ENCODE measurements at places on chromosomes 1 and 21.
A peak's percentile ranks its signal among the peaks of the same experiment; 100 is the strongest.

GRCh38 chr1:85134583-85135391 is 66.0 kb downstream of the SYDE2 start:
- DNase-seq, result peak; percentile 49

DNA sequence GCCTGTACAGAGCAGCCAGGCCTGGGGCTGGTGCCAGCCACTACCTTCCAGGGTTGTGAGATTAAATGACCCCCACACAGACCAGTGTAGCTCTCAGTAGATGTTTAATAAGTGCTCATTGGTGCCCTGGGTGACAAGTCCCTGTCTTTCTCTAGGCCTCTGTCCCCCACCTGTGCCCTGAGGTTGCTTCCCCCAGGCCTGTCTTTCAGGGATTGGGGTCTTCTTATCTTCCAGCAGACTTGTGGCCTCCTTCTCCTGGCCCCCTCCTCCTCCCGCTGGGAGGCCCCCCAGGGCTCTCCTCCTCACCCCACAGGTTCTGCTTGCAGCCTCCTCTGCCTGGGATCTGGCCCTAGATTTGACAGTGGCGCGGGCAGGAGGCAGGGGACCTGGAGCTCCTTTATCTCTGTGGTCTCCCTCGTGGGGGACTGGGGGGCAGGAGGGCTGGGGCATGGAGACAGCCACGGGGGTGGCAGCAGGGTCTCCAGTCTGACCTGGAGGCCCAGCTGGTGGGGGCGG is 40.3 kb downstream of the EPHA2 start:
- DNase-seq, result no peak

- peak; percentile 44 for DNase-seq
These were observed 75.7 kb downstream of the CRB1 start for GRCh38 chr1:197343663-197344273.

- DNase-seq, result no peak
These were observed 15.8 kb downstream of the SLC41A1 start for GRCh38 chr1:205797168-205797567.

DNA sequence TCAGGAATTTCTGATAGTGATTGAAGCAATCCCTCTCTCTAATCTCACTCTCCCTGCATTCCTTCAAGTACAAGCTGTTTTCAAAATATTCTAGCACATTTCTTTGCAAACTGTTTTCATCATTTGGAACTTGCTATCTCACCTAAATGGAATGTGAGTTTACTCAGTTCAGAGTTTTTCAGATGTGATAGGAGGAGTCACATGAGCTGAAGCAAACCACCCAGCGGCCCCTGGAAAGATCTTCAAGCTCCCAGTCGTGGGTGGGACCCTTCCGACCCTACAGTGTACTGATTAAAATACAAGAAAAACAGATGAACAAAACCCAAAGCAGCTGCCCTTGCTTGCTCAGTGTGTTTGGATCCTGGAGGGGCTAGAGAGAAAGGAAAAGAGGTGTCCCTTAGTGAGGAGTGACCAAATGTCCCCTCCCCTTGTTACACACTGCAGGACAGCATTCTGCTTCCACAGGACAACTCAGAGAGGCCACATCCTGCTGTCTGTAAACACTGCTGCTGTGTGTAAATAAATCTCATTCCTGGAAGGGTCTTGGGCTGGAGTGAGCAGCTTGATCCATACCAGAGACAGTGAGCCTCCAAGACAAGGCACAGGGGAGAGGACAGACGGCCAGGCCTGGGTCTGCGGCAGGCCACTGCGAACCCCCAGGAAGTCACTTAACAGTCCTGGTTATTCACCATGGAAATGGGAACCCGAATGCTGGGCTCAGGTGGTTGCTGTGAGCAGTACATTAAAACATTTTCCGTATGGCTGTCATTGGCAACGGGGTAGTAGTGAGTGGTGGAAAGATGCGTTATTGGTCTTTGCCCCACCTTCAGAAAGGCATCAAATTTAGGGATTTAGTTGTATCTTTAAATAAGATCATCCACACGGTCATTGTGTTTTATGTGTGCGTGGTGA is 229.2 kb downstream of the RHOU start:
- peak; percentile 19 for DNase-seq

DNA sequence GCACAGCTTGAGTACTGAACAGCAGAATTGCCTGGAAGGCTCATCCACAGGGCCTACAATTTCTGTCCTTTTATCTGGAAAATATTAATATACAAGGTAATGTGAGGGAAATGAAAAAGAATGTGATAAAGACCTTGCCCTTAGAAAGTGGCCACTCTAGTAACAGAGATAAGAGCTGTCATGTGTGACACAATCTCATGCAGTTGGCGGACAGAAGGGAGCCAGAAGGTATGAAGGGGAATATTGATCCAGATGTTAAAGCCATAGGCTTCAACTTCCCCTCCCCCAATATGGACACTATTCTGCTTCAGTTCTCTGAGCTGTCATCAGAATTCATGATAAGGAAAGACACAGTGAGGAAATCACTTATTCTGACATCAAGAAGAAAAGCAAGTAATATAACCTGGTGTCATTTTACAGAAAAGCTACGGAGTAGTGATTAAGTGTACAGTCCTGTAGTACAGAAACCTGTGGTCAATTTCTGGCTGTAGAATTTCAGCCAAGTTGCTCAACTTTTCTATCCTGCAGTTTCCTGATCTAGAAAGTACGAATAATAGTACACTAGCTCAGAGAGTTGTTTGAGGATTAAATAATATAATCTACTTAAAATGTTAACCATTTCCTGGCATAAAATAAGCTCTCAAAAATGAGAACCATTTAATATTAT is 572.1 kb downstream of the DPYD start:
- no peak for DNase-seq

DNA sequence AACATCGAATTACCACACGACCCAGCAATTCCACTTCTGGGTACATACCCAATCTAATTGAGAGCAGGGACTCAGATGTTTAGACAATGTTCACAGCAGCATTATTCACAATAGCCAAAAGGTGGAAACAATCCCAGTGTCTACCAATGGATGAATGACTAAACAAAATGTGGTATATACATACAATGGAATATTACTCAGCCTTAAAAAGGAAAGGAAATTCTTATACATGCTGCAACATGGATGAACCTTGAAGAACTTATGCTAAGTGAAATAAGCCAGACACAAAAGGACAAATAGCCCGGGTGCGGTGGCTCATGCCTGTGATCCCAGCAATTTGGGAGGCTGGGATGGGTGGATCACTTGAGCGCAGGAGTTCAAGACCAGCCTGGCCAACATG is 6.9 kb downstream of the KDF1 start:
- DNase-seq, result no peak

DNA sequence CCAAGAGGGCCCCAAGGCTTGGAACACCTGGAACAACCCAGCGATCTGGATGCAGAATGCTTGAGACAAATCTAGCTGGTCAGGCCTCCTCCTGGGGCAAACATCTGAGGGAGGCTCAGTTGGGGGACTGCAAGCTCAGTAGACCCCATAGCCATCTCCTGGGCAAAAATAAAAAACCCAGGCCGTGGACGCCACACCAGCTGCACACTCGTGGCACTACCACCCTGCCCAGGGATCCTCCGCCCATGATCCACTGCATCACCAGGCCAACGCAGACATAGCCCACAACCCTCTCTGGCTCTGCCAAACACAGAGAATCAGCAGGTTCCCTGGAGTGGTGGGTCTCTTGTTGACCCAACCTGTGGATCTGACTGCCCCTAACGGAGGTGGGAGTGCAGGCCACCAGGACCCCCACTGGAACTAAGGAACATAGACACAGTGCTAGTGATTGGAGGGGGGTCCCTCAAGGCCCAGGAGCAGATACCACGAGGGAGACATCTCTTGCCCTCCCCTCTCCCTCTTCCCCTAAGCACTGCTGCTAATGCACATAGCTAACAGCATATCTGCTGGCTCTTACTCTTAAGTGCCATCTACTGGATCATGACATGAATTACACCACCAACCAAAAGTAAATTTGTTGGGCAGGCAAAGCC is 147.2 kb downstream of the CHD1L start:
- DNase-seq, result peak; percentile 78

- peak; percentile 92 for DNase-seq
These were observed at the start of gene ENTREP3 for GRCh38 chr1:155255243-155256007. Gene ENTREP3, minus strand, starts transcription at chr1:155255483. Its CDS starts 606 bp downstream, at chr1:155254877.

DNA sequence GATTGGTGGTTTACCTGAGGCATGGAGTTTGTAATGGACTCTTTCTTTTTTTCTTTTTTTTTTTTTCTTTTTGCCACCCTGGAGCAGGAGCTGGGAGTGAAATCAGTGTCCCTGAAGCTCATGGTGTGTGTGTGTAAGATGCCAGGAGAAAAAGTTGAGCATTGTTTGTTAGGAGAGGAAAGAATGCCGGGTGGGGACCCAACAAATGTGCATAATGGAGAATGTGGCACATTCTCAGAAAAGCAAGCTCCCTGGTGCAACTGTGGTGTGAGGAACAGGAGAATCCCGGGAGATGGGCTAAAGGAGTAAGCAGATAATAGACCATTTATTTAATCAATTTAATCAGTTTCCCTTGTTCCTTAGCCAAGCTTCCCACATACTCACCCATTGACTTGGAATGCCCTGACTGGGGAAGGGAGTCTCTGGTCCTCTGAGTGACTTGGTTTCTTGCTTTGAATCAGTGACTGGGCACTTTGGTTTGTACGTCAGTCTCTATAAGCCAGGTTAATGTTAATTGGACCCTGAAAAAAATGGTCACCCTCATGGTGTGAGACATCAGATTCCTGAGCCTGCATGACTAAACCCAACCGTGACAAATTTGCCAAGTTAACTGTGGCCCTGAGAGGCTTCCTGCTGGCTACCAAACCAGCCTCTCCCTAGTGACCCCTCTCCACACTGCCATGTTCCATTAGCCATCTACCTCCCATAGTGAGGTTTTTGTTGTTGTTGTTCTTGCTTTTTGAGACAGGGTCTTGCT is 43.9 kb upstream of the ITPKB start:
- no peak for DNase-seq

DNA sequence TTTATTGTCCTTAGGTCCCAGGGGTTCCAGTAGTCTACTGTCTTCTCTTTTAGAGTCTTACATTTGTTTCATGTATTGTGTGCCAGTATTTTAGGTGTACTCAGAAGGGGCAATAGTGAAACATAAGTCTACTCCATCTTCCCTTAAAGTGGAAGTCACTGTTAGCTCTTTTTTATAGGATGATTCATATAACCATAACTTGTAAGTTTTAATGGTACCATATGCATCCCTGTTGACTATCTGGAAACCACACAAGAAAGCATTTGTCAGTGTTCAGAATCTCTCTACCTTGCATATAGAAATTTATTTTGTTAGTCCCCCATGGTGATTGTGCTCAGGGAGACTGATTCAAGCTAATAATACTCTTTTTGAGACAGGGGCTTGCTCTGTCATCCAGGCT is 149.9 kb downstream of the HS2ST1 start:
- DNase-seq, result no peak

DNA sequence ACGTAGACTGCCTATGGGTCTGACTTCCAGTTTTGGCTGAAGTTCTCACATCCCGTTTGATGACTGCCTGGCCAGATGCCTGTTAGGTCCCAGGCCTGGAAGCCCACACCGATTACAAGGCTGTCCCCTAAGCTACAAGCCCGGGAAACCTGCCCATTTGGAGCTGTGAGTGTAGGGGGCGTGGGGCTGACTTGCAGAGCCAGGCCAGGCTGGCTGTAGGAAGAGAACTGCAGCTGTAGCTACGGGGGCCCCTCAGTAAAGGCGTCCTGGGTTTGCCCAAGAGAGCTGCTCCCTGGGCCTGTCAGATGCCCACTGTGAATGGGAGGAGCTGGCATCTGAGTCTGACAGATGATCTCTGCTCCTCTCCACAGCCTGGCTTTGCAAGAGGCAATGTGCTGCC is 199.7 kb downstream of the CAMTA1 start:
- no peak for DNase-seq

DNA sequence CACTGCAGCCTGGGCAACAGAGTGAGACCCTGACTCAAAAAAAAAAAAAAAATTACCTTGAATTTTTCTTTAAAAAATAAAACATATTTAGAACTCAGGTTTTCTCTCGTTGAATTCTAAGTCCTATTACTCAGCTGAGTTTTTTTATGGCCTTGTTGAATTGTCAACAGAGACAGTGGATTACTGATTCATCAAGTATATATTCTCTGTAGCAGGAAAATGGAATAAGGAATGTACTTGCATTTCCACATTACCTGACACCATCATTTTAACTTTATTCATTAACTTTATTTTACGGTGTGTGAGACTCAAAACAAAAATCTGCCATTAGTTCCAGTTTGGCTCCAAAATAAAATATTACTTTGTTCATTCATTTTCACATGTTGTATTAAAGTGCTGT is 53.8 kb upstream of the APP start:
- DNase-seq, result no peak

GRCh38 chr1:157166590-157166989 is 28.4 kb upstream of the ETV3 start:
- DNase-seq, result no peak

DNA sequence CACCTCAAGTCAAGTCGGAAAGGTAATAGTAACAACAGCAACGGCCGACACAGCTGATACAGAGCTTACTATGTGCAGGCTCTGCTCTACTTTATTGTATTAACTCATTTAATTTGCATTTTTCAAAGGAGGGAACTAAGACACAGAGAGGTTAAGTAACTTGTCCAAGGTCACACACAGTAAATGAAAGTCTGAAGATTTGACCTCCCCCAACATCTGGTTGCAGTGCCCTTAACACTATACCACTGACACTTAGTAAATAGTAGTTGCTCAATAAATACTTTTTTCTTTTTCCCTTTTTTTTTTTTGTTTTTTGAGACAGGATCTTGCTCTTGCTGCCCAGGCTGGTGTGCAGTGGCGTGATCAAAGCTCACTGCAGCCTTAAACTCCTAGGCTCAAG is 39.2 kb downstream of the RAP1GAP start:
- no peak for DNase-seq

GRCh38 chr21:35827004-35827403 is 233.3 kb downstream of the SETD4 start:
- DNase-seq, result no peak

GRCh38 chr1:115640384-115640783 is 1.4 kb upstream of the VANGL1 start:
- no peak for DNase-seq

GRCh38 chr1:30596891-30597290 is 126.5 kb downstream of the MATN1 start:
- DNase-seq, result no peak

GRCh38 chr1:225747566-225747965 is 30.1 kb upstream of the SRP9 start:
- no peak for DNase-seq

GRCh38 chr1:64240206-64240605 is 36.8 kb downstream of the UBE2U start:
- no peak for DNase-seq

DNA sequence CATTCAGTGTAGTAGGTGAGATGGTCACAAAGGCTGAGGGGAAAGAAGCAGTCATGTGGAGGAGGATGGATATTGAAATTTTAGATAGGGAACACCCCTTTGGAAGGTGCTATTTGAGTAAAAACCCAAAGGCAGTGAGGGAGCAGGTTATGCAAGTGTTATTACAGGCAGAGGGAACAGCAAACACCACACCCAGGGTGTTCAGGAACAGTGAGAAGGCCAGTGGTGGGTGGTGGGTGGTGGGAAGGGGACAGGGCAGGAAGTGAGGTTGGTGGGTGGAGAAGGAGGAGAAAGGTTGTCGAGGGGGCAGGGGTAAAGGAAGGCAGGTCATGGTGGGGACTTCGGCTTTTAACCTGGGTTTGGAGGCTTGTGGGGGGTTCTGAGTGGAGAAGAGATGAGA is 39.2 kb upstream of the SCMH1 start:
- no peak for DNase-seq

- no peak for DNase-seq
These were observed 420.4 kb upstream of the BEND5 start for GRCh38 chr1:49197081-49197480.

- DNase-seq, result peak; percentile 83
These were observed 332.7 kb downstream of the CHRM3 start for GRCh38 chr1:239718997-239719628.

GRCh38 chr1:11339346-11340232 is 66.6 kb downstream of the UBIAD1 start:
- DNase-seq, result no peak

- no peak for DNase-seq
These were observed 12.6 kb upstream of the OR6N2 start for GRCh38 chr1:158793604-158794003.
